Activated CD4-positive, alpha-beta T cell treated with anti-CD3 and anti-CD28 coated beads, Interleukin-2, amount 10 ng/mL, durations not matched to agents 24 days and 14 days (primary cell): ENCODE measurements at places on chromosomes 7 and 10.

GRCh38 chr10:78438907-78439809, 405.5 kb downstream of the RPS24 start:
- no peaks in the 10 kb centered on the region for H3K4me1 ChIP-seq
- H3K27me3 ChIP-seq: no peaks in the 10 kb centered on the region
- no peaks in the 10 kb centered on the region for H3K36me3 ChIP-seq
- no peak for DNase-seq
- H3K4me3 ChIP-seq: no peak overlapping the region

GRCh38 chr7:37068038-37068437, 343.7 kb upstream of the AOAH start:
- H3K4me3 ChIP-seq: no peak overlapping the region
- peaks cover 43% of the 10 kb centered on the region for H3K36me3 ChIP-seq
- no peaks in the 10 kb centered on the region for H3K27me3 ChIP-seq
- DNase-seq: no peak

GRCh38 chr10:43981232-43981631, 332.6 kb upstream of the ZNF32 start:
- H3K4me1 ChIP-seq: peaks cover 5% of the 10 kb centered on the region
- H3K4me3 ChIP-seq: no peak overlapping the region
- DNase-seq: no peak

GRCh38 chr10:79221110-79222051, 125.9 kb upstream of the PPIF start:
- no peak overlapping the region for H3K4me3 ChIP-seq
- no peaks in the 10 kb centered on the region for H3K4me1 ChIP-seq
- H3K27ac ChIP-seq: no peak overlapping the region
- no peaks in the 10 kb centered on the region for H3K27me3 ChIP-seq
- H3K36me3 ChIP-seq: peaks cover 2% of the 10 kb centered on the region
- DNase-seq: no peak

- no peaks in the 10 kb centered on the region for H3K36me3 ChIP-seq
- H3K4me3 ChIP-seq: no peak overlapping the region
- no peak overlapping the region for H3K27ac ChIP-seq
- peaks cover 17% of the 10 kb centered on the region for H3K4me1 ChIP-seq
- peaks cover 29% of the 10 kb centered on the region for H3K27me3 ChIP-seq
Measured at GRCh38 chr7:155343661-155344121, 46.0 kb downstream of the INSIG1 start.

GRCh38 chr7:2115760-2116447, 116.8 kb downstream of the MAD1L1 start:
- H3K36me3 ChIP-seq: peaks cover 2% of the 10 kb centered on the region
- H3K4me1 ChIP-seq: peaks cover 26% of the 10 kb centered on the region
- H3K27ac ChIP-seq: no peak overlapping the region
- DNase-seq: no peak

GRCh38 chr10:22723783-22724182, 9.4 kb upstream of the PIP4K2A start:
- no peak for DNase-seq
- H3K4me1 ChIP-seq: peaks cover 12% of the 10 kb centered on the region
- H3K4me3 ChIP-seq: no peak overlapping the region
- no peak overlapping the region for H3K27ac ChIP-seq

DNA sequence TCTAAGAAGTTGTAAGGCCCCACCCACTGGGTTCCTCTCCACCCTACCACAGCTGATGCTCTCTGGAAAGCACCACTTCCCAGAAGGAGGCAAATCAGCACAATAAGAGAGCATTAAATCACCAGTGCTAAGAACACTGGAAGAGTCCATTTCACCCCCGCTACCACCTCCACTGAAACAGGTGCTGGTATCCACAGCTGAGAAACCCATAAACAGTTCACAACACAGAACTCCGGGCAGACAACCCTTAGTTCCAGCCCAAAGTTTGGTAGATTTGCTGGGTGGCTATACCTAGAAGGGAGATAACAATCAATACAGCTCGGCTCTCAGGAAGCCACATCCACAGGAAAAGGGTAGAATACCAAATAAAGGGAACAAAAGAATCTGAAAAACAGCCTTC, 34.1 kb downstream of the ZNF680 start:
- no peak overlapping the region for H3K27ac ChIP-seq
- H3K36me3 ChIP-seq: peaks cover 72% of the 10 kb centered on the region
- no peak for DNase-seq
- H3K27me3 ChIP-seq: no peaks in the 10 kb centered on the region
- peaks cover 7% of the 10 kb centered on the region for H3K4me1 ChIP-seq

DNA sequence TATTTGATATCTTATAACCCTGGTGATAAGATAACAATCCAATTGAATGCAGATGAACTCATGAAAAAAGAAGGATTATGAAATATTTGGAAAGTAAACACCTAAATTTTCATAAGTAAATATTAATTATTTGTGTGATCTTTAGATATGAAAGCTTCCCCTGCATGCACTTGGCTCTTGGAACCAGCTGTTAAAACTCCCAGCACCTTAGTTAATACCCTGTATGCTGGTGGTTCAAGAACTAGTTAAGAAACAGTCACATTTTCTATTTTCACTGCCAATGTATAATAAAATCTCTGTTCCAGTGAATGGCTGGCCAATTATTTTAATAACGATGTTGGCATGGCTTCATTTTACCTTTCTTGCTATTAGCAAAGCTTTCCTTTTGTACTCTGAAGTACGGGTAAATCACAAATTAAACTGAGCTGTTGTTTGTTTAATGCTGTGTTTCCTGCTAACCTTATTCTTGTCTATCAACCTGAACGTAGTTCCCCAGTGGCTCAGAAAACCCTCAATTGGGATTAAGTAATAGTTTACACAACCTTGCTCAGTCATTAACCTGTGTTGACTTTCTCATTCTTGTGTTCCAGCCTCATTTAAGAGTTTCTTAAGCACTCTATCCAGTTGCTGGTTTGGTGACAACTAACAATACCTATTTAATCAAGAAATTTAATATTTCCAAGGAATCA, 38.9 kb downstream of the MET start:
- H3K4me3 ChIP-seq: no peak overlapping the region
- H3K27ac ChIP-seq: no peak overlapping the region
- peaks cover 4% of the 10 kb centered on the region for H3K27me3 ChIP-seq
- H3K4me1 ChIP-seq: no peaks in the 10 kb centered on the region
- DNase-seq: no peak

DNA sequence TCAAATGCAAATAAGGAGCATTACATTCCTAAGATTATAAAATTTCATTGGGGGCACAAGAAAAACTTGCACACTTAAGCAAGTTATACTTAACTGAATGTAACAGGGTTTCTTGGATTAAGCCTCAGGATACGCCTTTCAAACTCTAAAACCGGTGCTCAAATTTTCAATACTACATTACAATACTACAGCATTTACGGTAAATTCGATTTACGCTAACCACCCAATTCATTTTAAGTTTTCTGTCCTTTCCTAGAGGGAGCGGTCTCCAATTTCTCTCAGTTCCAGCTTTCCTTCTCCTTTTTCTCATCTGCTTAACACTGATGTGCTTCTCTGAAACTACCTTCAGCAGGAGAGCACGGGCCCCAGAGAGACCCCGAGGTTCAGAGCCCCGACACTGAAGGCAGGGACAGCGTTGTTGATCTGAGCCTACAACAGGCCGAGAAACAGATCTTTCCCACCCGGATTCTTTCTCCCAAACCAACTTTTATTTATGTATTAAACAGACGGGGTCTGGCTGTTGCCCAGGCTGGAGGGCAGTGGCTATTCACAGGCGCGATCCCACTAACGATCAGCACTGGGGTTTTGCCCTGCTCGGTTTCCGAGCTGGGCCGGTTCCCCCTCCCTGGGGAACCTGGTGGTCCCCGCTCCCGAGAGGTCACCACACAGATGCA, 798 bp downstream of the ZNF425 start:
- peak overlapping the region; percentile 90 for H3K4me3 ChIP-seq
- no peaks in the 10 kb centered on the region for H3K27me3 ChIP-seq
- peak; percentile 71 for DNase-seq
- H3K4me1 ChIP-seq: peaks cover 18% of the 10 kb centered on the region

DNA sequence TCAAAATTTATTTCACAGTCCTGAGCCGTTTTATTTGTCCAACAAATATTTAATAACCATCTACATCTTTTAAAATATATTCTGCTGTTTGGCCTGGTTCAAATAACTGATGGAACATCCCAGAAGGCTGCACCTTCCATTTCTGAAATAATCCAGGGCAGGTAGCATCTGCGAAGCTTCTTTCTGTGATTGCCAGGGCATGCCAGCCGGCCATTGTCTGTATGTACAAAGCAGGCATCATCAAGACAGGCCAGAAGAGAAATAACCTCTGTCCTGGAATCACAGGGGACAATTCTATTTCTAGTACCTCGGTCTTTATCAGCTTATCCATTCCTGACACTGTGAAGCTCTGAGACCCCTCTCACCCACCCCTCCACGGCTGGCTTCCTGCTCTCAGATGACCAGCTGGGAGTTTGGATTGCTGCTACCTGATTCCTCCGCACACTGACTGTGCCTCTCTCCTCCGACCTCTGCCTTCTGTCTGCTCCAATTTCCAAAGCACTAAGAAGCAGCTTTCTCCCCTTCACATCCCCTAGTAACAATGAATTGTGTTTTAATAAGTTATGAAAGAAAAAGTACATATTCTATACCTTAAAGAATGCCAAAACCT, 8.0 kb downstream of the DGKI start:
- DNase-seq: no peak
- H3K4me3 ChIP-seq: no peak overlapping the region
- H3K27ac ChIP-seq: no peak overlapping the region

GRCh38 chr7:95675016-95675415, 78.7 kb upstream of the PDK4 start:
- H3K36me3 ChIP-seq: no peaks in the 10 kb centered on the region
- no peak overlapping the region for H3K27ac ChIP-seq
- no peaks in the 10 kb centered on the region for H3K4me1 ChIP-seq
- H3K4me3 ChIP-seq: no peak overlapping the region

- no peak overlapping the region for H3K4me3 ChIP-seq
- peaks cover 3% of the 10 kb centered on the region for H3K36me3 ChIP-seq
- no peaks in the 10 kb centered on the region for H3K4me1 ChIP-seq
- H3K27ac ChIP-seq: no peak overlapping the region
- DNase-seq: no peak
Measured at GRCh38 chr7:66267249-66267648, 62.1 kb downstream of the TPST1 start.

GRCh38 chr7:100632951-100633717, 8.2 kb downstream of the TFR2 start:
- H3K36me3 ChIP-seq: peaks cover 16% of the 10 kb centered on the region
- H3K4me1 ChIP-seq: peaks cover 32% of the 10 kb centered on the region
- DNase-seq: peak; percentile 90
- H3K27ac ChIP-seq: peak overlapping the region; percentile 98

DNA sequence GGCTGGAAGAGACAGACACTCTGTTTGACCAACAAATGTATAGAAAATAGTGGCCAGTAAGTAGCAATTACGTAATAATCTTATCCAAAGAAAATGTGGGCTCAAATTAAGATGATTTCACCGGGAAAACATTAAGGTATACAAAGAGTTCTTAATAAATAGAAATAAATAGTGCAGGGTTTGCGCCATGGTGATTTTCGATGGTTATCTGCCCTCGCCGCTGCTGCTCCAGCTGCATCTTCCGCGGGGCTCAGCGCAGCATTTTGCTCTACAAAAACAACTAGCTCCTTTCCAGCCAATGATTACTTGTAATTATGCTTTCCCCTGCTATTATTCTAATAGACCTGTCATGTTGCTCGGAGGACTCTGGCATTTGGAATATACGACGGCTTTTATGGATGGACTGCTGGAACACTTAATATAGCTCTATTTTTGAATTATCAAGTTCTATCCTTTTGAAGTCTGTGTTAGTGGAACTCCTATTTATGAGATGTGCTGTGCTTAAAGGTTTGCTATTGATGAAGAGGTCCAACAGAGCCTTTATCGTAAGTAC, 103.8 kb downstream of the BUB3 start:
- no peak overlapping the region for H3K27ac ChIP-seq
- no peaks in the 10 kb centered on the region for H3K27me3 ChIP-seq
- H3K36me3 ChIP-seq: no peaks in the 10 kb centered on the region
- no peaks in the 10 kb centered on the region for H3K4me1 ChIP-seq
- no peak overlapping the region for H3K4me3 ChIP-seq

GRCh38 chr7:129750091-129750490, 138.6 kb downstream of the NRF1 start:
- no peak overlapping the region for H3K27ac ChIP-seq
- peaks cover 10% of the 10 kb centered on the region for H3K36me3 ChIP-seq
- no peak for DNase-seq
- no peak overlapping the region for H3K4me3 ChIP-seq
- H3K4me1 ChIP-seq: no peaks in the 10 kb centered on the region

DNA sequence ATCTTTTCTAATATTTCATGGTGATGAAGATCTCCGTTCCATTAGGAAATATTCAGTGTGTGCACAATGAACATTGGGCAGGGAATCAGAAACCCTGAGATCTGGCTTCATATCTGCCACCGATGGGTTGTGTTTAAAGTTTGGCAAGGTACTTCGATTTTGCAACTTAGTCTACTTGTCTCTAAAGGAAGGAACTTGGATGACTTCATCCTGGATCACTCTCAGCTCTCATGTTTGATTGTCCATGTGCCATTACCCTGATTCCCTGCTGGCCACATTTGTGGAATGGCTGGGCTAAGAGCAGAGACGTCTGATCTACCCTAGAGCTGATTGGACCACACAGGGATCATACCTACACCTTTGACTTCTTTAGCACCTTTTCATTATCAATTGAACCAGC, 177.0 kb upstream of the KMT2E start:
- no peaks in the 10 kb centered on the region for H3K4me1 ChIP-seq
- no peak overlapping the region for H3K27ac ChIP-seq
- peaks cover 8% of the 10 kb centered on the region for H3K27me3 ChIP-seq
- DNase-seq: no peak
- H3K36me3 ChIP-seq: no peaks in the 10 kb centered on the region
- no peak overlapping the region for H3K4me3 ChIP-seq

DNA sequence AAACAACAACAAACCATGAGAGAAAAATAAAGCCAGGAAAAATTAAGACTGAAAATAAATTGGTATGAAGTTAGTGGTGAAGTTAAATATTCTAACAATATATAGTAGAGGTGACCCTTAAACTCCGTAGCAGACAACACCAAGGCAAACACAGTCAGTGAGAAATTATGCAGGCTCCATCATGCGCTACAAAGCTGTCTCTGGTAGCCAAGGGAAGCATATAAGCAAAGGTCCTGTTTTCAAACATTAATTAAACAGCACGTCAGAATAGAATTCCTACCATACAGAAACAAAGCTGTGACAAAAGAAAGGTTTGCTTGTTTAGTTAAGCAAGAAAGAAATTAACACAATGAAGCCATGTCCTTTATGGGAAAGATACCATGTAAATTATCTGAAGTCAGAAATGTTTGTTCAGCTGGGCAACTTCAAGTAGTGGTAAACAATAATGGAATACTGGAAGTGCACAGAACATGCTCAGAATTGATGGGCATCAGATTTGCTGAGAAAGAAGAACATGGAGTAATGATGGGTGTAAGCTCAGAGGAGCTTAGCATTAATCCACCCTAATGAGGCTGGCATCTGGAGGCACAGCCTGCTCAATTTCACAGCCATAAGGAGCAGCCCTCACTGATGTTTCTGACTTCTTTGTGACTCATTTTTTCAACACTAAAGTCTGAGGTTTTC, 75.7 kb downstream of the IGF2BP3 start:
- H3K36me3 ChIP-seq: no peaks in the 10 kb centered on the region
- no peak for DNase-seq
- H3K4me3 ChIP-seq: no peak overlapping the region
- peaks cover 5% of the 10 kb centered on the region for H3K27me3 ChIP-seq
- peaks cover 12% of the 10 kb centered on the region for H3K4me1 ChIP-seq
- no peak overlapping the region for H3K27ac ChIP-seq
